ENCODE measurements at places on chromosomes 4 and X. TPM values are rescaled to one million over a fixed set of nuclear protein-coding genes. Genes with fewer than 3 reads are reported as not detected.
A peak's percentile ranks its signal among the peaks of the same experiment; 100 is the strongest.

GRCh38 chrX:106935175-106935574, 15.0 kb downstream of the CLDN2 start:
- no peak for DNase-seq

GRCh38 chr4:160319868-160320260, 1217.0 kb downstream of the RAPGEF2 start:
- DNase-seq, result no peak

GRCh38 chrX:15644560-15644872, 20.1 kb downstream of the CLTRN start:
- DNase-seq, result no peak

- no peak for DNase-seq
Measured at GRCh38 chrX:774536-774935, 143.9 kb downstream of the SHOX start.

- DNase-seq, result no peak
Measured at GRCh38 chr4:188665491-188666457, 526.5 kb downstream of the TRIML1 start.

DNA sequence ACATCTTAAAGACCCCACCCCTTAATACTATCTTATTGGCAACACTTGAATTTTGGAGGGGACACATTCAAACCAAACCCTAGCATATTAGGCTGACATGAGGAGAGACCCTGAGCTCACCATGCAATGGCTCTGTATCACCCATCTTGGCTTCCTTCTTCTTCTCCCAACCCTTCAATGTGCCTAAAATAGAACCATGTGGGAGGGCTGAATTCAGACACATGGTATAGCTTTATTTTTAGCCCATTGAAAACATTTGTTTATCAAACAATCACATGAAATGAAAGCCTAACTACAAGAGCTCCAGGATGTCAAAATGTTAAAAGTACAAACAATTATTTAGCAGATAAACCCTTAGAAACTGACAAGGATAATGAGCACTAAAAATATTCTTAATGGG, 81.6 kb downstream of the RASL11B start:
- no peak for DNase-seq

- DNase-seq, result no peak
Measured at GRCh38 chr4:97500423-97500822, 642.9 kb downstream of the STPG2 start.

DNA sequence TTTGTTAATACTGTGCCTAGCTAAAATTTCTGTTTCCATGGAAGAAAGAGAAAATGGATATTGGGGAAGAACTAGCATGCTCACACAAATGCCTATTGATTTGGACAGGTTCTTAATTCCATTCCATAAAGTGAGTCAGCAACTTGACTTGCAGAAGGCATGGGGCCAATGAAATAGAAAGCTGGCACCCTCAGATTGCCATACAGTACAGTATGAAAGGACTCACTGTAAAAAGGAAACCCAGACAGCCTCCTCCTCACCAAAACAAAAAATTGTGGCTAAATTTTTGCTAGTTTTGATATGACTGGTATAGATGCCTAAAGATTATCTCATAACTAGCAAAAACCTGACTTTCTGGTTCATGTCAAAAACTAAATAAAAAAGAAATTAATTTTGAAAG, 11.2 kb upstream of the TAB3 start:
- no peak for DNase-seq

- no peak for DNase-seq
Measured at GRCh38 chrX:9330249-9330982, 134.4 kb upstream of the TBL1X start.

DNA sequence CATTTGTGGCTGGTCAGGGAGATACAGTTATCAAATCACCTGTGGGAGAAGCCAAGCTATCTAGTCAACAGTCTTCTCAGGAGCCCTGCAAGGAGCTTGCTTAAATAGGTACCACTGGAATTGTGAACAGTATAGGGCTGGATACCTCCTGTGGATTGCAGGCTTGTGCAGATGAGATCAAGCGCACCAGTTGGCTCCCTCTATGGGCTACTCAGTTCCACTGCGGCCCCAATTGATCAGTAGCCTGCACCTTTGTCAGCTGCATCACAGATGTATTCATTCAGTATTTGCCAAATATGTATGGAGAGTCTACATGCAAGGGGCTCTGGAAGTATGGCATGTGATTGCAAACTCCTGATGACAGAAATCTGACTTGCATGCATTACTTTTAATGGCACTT, 28.6 kb downstream of the TEX13A start:
- no peak for DNase-seq

GRCh38 chrX:74277846-74278245, 26.1 kb upstream of the ZCCHC13 start:
- no peak for DNase-seq

- DNase-seq, result no peak
Measured at GRCh38 chrX:39222346-39223113, 421.3 kb downstream of the MID1IP1 start.

GRCh38 chrX:107522901-107523300, 73.4 kb downstream of the FRMPD3 start:
- DNase-seq, result no peak

DNA sequence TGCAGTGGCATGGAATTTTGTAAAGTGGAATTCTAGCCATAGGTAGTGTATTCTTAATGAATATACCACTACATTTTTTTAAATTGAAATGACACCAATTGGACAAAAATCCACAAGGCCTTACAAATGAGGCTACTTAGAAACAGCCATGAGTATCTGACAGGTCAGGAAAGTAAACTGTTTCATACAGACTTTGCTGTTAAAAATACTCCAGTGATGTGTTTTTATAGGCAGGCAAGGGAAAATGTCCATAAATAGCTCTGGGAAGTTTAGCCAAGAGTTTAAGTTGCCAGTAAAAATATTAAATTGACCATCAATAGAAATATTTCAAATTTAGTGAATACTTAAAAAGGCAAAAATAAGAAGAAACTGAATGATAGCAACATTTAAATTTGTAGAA, 41.8 kb upstream of the PDLIM5 start:
- DNase-seq, result no peak

DNA sequence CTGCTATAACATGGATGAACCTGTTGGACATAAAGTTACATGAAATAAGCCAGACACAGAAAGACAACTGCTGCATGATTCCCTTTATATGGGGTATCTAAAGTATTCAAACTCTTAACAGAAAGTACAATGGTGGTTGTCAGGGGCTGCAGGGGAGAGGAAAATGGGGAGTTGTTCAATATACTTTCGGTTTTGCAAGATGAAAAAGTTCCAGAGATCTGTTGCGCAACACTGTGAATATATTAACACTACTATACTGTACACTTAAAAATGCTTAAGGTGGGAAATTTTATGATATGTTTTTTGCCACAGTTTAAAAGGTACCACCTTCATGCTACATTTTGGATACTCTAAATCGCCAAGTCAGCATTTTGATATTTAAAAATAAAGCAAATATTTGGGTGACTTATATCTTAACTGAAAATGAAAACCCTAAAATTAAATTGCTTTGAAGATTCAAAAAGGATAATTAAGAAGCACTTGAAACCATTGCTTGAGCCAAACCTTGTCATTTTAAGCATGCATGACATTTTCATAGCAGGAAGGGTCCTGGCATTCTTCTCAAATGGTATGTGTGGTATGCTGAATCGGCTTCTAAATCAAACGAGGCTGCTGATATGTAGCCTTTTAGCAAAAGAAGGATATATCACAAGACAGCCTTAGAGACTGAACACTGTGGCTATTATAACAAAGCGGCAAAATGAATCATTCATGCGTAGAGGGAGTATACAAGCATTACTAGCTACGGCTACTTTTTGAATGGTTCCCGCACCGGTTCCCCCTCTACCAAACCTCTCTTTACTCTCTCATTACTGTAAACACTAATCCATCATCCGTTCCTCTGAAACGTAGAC, 607.1 kb upstream of the DIPK2B start:
- DNase-seq, result no peak

GRCh38 chr4:53183754-53184153, 182.1 kb downstream of the SCFD2 start:
- DNase-seq, result no peak

DNA sequence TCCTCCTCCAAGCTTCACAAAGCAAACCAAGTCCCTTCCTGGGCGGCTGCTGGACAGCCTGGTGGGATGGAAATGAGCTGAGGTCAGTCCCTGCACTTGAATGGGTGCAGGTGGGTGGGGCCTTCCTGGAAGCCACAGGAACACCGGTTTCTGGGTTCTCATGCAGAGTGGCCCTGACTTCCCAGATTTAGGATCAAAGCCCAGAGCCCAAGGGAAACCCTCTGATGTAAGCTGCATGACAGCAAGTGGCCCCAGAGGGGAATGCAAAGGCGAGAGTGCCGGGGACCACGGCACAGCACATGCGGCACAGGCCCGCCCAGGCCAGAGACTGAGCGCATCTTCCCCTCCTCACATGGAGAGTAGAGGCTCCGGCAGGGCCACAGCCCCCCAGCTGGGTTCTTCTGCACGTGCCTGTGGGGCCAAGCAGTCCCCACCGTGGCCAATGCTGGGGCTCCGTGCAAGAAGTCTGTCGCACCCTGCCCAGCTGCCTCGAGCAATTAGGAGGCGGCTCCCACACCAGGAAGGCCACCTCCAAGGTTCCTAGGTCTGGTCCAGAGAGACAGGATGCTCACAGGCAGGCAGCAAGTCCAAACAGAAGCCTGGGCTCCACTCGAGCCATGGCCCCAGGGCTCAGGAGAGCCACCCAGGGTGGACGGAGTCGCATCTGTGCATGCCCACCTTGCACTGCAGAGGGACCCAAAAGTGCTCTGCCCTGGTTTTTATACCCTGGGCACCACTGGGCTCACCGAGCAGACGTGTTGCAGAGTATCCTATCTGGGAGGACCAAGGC, 83.0 kb downstream of the HTRA3 start:
- peak; percentile 35 for DNase-seq

- no peak for DNase-seq
Measured at GRCh38 chr4:80709082-80709869, 321.2 kb upstream of the BMP3 start.

DNA sequence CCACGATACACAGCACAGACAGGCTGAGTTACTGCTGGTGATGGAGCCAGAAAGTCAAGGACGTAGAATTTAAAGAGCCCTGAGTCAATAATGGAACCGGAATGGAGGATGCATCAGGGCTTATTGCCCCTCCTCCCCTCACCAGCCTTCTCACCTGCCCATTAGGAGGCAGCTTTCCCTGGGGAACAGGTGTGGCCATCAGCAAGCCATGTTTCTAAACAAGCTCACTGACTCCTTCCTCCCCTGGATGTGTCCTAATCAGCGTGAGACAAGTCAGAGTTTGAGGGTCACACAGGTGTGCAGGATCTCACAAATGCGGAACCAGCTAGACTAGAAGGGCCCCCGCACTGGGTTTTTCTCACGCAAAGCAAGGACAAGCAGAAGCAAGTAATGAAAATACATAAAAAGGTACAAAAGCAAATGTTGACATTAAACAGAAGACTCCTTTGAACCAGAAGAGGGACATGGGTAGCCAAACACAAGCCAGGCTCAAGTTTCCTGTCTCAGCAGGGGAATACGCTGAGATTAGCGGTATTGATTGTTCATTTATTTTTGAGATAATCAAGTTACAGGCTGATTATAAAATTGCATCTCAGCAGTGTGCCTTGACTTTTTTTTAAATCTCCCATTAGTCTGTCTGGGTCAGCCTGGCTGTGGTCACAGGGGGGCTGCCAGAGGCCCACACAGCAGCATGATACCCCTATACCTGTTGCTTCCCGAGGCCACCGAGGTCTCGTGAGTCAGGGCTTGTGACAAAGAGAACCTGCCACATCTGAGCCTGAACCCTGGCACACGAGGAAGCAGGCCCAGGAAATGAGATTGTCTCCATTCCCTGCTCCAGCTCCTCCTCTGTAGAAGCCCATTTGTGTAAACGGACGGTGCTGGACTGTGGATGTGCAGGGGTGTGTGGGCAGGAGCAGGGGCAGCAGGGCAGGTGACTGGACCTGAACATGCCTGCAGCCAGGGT, 37.4 kb downstream of the CCKAR start:
- DNase-seq, result no peak

GRCh38 chrX:118459494-118459893, 36.1 kb upstream of the DOCK11 start:
- DNase-seq, result no peak

DNA sequence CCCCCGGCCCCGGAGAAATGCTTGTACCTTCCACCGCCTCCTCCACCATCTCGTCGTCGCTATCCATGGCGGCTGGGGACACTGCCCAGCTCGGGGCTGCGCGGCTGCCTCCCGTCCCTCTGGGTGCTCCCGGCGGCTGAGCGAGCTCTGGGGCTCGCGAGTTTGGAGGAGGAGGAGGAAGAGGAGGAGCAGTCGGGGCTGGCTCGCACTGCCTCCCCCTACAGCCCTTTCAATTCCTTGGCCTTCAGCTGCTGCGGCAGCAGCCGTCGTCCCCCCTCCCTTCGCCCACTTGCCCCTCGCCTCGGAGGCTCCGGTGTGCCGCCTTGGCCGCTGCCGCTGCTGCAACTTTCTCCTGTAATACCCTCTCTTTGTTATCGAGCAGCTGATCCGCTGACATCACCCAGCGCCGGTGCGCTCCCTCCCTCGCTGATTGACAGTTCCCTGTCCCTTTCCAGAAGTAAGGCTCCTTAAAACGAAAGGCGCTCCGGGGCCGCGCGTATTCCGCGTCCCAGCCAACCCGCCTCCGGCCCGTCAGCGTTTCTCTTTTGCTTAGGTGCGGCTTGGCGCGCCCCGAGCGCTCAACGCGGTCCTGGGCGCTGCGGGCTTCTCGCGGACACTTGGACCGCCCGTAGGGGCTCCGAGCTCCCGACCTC, at the start of gene SETD7:
Gene SETD7 (minus strand): TSS at position 149 of the 653 bp plus-strand sequence. CDS start 82 bp downstream, at position 67.
- peak; percentile 83 for DNase-seq

DNA sequence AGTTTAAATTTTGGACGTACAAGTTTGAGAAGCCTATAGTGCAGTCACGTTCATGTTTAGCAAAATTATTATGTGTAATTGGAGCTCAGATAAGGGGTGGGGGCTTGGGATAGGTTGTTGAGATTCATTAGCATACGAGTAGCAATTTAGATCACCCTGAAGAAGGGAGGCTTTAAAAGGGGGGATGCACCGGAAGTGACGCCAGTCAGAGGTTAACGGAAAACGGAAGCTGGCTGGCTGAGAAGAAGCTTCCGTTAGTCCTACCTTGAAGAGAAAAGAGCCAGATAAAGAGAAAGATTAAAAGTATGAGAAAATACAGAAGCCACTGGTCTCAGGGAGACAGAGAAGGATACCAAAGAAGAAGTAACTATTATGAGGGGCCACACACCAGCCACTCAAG, 1.1 kb upstream of the NXT2 start:
- DNase-seq, result no peak

DNA sequence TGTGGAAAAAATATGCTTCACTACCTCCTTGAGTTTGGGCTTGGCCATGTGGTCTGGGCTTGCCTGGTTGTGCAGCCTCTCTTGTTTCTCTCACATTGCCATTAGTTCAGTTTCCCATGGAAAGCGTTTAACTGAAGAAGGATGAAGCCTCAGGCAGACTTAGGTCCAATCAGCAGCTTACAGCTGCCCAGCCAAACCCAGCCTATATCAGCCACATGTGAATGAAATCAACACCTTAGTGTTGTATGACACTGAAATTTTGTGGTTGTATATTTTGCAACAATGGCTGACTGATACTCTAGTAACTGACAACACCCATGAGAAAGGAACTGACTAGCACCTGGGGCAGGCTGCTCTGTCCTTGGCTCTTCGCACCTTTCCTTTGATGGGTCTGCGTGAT, 81.2 kb downstream of the KLF8 start:
- no peak for DNase-seq

- DNase-seq, result no peak
Measured at GRCh38 chr4:2583092-2583491, 46.6 kb downstream of the FAM193A start.

PRR32 gene
- total RNA-seq, result not detected

IL2 gene
- total RNA-seq, result 1.2 TPM

FANCB gene
- total RNA-seq, result 0.13 TPM

POLR2B gene
- total RNA-seq, result 24.2 TPM

PPP4R3C gene
- not detected for total RNA-seq

RHOXF2 gene
- total RNA-seq, result not detected

SCML2 gene
- 0.60 TPM for total RNA-seq

MAGEC1 gene
- not detected for total RNA-seq

TRMT2B gene
- total RNA-seq, result 9.7 TPM

RASSF6 gene
- total RNA-seq, result 0.23 TPM

Measured in left lobe of liver (tissue), 2 donors.